ENCODE measurements at places on chromosomes 16 and 17.

DNA sequence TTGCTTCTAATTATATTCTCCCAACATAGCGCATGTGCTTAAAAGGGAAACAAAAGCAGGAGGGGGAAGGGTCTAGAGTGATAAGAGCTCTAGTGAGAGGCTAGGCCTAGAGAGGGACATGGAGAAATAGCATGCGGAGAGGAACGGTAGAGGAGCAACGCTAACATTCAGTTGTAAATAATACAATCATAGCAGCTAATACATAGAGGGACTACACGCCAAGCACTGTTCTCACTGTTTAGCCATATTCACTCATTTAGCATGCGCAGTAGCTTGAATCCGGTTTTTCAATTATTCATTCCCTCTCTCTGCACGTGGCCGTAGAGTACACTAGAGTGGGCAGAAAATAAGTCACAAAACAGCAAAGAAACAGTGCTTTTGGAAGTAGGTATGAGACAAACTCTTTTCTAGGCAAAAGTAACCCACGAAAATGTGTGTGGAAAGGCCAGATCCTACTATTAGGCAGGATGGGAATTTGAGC lies 1.7 kb upstream of the ALOX12 start:
- no peak for DNase-seq

GRCh38 chr17:37177254-37177870 lies 198.4 kb upstream of the C17orf78 start:
- no peak for DNase-seq

DNA sequence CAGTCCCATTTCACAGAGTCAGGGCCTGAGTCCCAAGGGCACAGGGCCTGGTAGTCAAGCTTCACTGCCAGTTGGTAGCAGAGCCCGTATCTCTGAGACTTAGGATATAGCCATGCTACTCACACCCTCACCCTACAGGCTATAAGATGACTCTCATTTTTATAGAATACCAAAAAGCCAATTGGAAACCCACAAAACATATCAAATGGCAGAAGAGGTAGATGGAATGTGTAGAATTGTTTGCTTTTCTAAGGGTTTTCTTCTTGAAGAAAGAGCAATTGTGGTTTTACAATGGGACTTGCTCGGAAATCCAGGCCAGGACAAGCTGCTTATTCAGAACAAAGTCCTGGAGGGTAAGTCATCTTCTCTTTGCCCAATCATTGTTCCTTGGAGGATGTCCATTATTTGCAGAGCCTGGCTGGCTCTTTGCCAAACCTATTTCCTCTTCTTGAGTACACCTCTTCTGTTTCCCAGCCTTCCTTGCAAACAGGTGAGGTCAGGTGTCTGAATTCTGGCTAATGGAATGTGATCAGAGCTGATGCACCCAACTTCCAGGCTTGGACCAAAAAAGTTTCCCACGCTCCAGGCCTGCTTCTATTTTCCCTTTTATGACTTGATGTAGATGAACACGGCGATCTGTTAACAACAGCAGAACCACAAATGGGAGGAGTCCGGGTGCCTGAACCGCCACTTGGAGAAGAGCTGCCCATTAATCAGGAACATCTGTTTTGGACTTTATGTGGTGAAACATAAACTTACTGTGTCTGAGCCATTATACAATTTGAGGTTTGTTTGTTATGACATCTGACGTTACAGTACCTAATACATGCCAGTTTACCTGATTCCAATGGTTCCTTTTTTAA lies 16.9 kb upstream of the CCL22 start:
- DNase-seq = no peak

GRCh38 chr16:56912746-56913708 lies 18.9 kb upstream of the HERPUD1 start:
- no peak for DNase-seq

- no peak for DNase-seq
These were observed 13.4 kb downstream of the TBX2 start for GRCh38 chr17:61412860-61413660.

DNA sequence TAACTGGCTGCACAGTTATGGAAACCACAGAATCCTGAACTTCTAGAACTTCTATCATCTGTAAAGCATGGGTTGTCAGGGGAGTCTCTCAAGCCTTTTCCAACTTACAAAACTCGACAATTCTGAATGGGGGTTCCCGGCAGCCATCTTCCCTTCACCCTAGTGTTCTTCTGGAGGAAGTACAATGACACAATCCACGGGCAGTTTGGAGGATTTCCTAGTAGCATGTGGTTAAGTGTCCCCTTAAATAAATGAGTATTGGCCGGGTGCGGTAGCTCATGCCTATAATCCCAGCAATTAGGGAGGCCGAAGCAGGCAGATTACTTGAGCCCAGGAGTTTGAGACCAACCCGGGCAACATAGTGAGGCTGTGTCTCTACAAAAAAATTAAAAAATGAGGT lies 2.1 kb downstream of the SLC16A6 start:
- no peak for DNase-seq

GRCh38 chr16:66651965-66652364 lies 44.6 kb downstream of the CMTM4 start:
- DNase-seq = no peak

GRCh38 chr17:38447502-38448085 lies 19.3 kb downstream of the ARHGAP23 start:
- DNase-seq = no peak

DNA sequence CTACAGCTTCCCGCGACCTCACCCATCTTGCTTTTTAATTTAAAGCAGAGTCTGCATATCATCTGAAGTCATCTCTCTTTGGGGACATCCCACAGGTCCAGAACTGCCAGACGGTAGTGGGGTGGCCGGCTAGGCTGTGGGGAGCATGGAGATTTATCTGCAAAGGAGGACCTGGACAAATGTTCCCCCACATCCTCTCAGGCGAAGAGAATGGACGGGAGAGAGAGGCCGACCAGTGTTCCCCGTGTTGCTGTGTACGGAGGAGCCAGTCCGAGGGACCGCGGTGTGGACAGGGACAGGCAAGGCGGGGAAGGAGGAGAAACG lies 665 bp upstream of the MT1M start:
- no peak for DNase-seq

- DNase-seq = no peak
These were observed 31.1 kb upstream of the JPH3 start for GRCh38 chr16:87570938-87571867.

DNA sequence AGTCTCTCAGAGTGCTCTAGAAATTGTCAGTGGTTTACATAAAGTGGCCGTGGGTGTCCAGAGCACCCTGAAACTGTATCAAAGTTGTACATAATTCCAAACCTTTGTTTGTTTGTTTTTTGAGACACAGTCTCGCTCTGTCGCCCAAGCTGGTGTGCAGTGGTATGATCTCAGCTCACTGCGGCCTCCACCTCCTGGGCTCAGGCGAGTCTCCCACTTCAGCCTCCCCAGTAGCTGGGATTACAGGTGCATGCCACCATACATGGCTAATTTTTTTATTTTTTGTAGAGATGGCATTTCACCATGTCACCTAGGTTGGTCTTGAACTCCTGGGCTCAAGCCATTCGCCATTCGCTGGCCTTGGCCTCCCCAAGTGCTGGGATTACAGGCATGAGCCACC lies 24.3 kb upstream of the ADGRG1 start:
- no peak for DNase-seq

DNA sequence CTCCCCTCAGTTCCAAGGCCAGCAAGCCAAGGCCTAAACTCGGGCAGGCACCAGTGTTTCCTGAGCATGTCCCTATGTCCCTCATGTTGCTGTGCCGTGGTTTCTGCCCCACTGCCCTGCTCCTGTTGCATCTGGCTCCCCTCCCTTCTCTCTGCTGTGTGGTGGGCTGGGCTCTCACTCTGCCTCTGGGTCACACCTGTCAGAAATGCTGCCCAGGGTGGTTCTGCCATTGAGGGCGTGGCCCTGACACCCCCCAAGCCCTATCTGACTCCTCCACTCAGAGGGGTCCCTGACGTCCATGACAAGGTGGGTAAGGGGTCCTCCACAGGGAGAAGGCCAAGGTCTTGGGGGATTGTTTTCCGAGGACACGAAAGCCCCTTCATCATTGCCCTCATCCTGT lies 9.2 kb upstream of the ITGA3 start:
- no peak for DNase-seq

DNA sequence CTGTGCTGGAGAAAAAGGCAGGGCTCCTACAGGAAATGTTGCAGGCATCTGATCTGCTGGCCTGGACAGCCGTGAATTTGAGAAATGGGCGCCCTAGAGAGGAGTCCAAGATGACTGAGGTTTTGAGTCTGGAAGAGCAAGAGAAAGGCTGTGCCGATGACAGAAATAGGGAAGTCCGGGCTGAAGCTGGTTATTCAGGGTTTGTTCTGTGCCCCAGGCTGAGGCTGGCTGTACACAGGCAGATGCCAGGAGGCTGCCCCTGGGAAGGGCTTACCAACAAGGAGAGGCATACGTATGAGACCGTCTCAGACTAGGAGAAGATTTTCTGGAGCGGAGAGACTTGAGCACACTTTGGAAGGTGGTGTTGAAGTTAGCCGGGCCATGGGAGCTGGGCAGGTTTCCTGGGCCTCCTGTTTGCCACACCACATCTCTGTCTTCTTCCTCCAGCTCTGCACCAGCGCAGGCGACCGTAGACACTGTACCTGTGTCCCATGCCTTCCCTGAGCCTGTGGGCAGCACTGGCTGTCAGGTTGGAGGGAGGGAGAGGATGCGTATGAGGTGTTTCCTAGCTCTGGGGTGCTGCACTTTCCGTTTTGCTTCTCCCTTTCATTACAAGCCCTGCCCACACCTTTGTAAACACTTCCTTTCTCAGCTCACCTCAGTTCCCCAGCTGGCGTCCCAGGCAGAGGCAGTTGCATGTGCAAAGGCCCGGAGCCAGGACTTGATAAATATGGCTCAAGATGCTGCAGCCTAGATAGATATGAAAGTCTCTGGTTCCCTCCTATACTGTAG lies 80.8 kb downstream of the SPECC1 start:
- no peak for DNase-seq

GRCh38 chr16:81532491-81533174 lies 88.0 kb downstream of the CMIP start:
- no peak for DNase-seq

GRCh38 chr16:87851141-87851587 lies 18.1 kb downstream of the SLC7A5 start:
- no peak for DNase-seq

- DNase-seq = no peak
These were observed 159.9 kb downstream of the ANKFN1 start for GRCh38 chr17:56313201-56313600.

- no peak for DNase-seq
These were observed 152.3 kb downstream of the RPTOR start for GRCh38 chr17:80696964-80697363.

- no peak for DNase-seq
These were observed 284.0 kb upstream of the PMFBP1 start for GRCh38 chr16:72455743-72456659.

DNA sequence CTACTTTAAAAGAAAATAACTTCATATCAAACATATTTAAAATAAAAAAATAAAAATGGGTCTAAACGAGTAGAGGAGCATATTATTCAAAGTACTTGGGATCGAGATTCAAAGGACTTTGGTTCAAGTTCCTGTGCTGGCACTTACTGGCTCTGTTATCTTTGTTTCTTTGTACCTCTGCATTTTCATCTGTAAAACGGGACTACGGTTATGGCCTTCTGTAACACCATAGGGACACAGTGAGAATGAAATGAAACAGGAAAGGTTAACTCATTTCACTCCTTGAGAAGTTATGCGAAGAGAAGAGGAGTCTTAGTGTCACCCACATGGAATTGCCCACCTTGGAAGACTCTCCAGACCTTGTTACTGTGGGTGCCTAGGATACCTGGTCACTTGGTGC lies 379.1 kb upstream of the CCL2 start:
- DNase-seq = no peak

DNA sequence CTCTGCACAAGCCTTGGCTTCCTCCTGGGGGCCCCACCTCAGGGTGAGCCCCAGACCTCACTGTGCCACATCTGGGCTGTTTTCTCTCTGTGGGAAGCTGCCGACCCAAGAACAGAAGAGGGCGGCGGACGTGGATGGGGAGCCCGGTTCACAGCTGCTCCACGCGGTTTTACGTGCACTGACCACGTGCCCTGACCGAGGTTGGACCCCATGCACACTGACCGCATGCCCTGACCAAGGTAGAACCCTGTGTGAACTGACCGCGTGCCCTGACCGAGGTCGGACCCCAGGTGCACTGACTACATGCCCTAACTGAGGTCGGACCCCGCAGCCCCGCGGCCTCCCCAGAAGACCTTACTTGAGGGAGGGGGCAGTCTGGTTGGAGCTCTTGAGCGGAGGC lies 19.6 kb downstream of the CEP131 start:
- no peak for DNase-seq

DNA sequence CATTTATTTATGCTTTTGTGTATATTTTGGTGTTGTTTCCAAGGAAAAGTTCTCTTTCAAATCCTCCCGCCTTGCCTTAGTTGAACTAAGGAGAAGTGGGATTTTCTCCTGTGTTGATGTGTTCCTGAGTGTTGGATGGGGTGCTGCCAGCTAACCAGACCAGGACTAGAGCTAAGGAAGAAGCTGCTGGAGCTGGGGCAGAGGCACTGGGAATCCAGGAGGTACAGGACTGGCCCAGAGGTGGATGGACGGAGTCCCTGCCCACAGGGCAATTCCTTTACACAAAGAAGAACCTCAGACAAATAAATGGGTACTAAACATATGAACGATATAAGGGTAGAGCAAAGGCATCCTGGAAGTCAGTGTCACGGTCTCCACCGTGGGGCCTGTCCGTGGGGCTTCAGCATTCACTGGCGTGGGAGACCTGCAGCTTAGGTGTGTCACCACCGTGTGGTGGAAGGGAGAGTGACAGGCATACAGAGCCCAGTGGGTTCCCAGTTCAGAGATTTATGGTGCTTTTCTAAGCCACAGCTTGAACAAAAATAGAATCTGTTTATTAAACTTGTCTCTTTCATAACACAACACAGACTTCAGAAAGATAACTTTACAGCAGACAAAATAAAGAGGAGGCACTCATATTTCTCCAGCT lies 270.7 kb downstream of the NTN1 start:
- DNase-seq = peak; percentile 5

- DNase-seq = no peak
These were observed 262.3 kb downstream of the KIF2B start for GRCh38 chr17:54085020-54085419.

- DNase-seq = no peak
These were observed 127.7 kb downstream of the XYLT1 start for GRCh38 chr16:17343028-17343427.

DNA sequence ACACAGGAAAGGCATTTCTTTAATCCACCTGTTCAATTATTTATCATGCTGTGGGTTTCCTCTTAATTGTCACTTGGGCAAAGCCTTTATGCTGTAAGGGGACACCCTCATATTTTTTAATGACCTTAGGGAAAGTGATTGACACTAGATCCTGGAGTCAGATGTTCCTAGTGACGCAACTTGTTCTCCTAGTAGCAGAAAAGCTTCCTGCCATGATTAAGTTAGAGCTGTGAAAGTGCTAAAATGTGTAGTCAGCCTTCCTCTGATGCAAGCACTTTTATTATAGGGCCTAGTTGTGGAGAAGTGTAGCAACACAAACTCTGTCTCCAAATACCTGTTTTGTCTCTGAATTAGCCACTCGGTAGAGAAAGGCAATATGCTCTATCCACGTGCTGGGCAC lies 12.3 kb downstream of the TMEM100 start:
- no peak for DNase-seq

Measured in activated T-cell treated with anti-CD3 and anti-CD28 coated beads for 1 hour (primary cell).